ENCODE measurements at places on chromosomes 1 and 21.
A peak's percentile ranks its signal among the peaks of the same experiment; 100 is the strongest.

DNA sequence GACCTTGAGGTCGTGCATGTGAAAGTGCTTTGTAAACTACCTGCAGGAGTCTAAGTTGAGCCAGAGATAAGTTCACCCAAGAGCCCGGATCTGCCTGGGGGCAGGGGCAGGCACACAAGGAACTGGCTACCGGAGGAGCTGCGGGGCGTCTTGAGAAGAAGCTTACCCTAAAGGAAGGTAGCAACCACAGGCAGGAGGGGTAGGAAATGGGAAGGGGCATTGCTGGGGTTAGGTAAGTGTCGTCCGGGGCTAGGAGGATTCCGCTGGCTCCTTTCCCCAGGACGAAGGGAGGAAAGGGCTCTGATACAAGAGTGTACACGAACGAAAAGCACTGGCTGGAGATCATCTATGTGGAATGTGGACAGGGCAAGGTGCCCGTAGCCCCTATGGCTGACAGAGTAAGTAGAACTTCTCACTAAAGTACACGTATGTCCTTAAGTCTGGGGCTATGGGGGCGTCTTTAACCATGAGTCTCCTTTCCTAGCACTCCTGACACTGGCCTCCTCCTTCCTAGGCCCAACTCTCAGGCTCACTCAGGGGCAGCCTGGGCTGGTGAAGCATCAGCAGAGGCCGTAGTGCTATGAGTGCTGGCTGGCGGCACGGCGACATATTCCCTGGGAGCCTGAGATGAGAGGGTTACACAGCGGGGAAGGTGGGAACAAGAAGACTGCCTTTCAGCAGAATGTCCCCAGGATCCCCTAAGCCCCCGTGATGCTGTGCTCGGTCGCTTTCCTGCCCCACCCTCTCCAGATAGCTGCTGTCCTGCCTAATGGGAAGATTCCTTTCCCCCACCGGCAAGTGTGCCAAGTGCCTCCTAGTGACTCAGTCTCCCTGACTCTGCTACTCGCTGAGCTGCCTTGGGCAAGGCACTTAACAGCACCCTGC, 9.1 kb upstream of the GALNT2 start:
- DNase-seq = no peak

DNA sequence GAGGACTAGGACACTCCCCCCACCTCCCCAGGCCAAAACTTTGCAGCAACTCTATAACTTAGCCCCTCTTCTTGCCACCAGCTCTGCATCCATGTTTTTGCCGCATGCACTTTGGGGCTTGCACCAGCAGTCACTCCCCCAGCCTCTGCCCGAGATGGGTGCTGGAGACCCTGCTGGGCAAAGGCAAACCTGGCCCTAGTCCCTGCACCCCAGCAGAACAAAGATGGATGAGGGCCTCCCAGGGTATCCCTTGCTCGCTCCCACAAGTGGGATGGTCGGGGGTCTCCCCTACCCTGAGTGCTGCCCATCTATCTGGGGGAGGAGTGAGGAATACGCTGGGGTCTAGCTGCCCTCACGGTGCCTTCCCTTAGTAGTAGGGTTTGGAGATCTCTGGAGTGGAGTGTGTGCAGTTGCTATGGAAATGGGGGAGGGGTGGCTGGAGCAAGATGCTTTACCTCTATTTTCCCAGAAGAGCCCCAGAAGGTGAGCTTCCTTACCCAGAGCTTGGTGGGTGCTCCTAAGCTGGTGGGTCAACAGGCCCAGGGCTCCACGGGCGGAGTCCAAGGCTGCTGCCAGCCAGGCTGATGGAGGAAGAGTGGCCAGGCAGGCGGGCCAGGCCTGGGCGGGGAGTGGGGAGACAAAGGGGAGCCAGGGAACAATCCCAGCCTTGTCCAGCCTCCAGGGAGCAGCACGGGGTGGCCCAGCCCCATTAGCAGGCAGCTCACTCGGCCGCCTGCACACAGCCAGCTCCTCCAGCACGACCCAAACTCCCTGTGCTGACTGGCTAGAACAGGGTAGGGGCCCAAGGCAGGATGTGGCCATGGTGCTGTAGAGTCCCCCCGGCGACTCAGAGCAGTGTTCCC, at the start of gene PAQR6:
PAQR6 (minus strand) TSS at position 597 of the 863 bp plus-strand sequence. CDS start 1,325 bp downstream, outside the sequence.
- no peak for DNase-seq

GRCh38 chr1:6271554-6271953, 10.7 kb upstream of the GPR153 start:
- no peak for DNase-seq

GRCh38 chr1:117659550-117660270, 53.9 kb downstream of the TENT5C start:
- DNase-seq = no peak

DNA sequence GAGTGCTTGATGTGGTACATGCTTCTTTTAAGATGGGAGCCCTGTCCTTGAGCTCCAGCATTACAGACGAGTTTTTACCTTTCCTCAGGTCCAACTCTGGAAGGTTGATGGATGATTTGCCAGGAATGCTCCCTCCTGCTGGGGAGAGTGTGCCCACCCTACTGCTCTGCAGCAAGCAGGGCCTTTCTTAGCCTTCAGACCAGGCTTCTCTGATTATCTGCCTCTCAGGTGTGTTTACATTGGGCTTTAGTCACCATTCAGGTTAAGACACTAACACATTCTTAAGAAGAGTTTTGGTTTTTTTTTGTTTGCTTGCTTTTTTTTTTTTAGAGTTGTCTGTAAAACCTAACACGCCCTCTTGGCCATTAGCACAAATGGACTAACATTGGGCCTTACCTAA, 301.8 kb downstream of the KCNT2 start:
- no peak for DNase-seq

DNA sequence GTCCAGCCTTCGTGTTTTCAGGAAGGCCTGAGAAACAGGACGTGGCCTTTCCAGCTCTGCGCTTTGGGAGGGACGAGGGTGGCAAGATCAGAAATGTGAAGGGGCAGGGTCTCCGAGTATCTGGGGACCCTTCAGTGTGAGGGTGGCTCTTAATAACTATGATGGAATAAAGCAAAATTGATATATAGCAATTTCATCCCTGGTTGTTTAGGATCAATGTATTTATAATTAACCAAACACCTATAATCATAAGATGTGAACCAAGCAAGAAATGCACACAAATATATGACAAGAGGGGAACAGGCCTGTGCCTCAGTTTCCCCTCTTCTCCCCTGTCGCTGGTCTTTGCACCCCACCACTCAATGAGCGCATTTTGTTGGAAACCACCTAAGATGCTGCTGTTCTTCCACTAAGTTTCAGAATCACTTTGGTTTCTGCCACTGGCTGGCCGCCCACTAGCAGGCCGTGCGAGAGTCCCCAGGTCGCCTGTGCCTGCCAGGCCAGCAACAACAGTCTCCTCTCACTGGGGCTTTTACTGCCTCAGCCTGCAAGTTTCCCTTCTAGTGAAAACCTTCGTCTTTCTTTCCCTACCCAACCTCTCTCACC, 36.6 kb downstream of the UBASH3A start:
- no peak for DNase-seq

GRCh38 chr1:23224739-23225648, 7.7 kb upstream of the HTR1D start:
- no peak for DNase-seq

DNA sequence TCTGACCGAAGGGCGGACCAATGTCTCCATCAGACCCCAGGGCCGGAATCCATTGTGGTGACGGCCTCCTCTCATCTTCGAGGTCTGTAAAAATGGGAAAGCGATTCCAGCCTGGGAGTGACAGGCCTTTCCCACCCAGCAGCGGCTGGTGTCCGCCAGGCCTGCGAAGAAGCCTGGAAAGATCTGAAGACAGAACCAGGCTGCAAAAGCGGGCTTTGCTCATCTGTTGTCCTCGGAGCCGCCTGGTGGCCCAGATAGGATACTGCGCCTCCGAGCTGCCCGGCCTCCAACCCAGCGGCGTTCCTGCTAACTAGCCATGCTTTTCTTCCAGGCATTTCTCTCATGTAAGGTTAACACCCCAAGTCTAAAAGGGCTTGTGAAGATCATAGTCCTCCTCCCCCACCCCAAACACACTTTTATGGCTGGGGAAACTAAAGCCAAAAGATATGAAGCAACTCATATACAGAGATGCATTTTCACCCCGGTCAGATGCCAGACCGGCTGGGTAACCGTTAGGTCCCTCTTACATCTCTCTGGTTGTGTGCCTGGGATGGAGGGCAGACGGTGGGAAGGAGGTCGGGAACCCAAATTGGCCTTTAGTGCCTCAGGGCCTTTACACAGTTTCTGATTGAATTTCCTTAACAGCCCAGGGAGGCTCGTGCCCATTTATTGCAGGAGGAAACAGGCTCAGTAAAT, 1.9 kb upstream of the DHRS3 start:
- DNase-seq = peak; percentile 59

DNA sequence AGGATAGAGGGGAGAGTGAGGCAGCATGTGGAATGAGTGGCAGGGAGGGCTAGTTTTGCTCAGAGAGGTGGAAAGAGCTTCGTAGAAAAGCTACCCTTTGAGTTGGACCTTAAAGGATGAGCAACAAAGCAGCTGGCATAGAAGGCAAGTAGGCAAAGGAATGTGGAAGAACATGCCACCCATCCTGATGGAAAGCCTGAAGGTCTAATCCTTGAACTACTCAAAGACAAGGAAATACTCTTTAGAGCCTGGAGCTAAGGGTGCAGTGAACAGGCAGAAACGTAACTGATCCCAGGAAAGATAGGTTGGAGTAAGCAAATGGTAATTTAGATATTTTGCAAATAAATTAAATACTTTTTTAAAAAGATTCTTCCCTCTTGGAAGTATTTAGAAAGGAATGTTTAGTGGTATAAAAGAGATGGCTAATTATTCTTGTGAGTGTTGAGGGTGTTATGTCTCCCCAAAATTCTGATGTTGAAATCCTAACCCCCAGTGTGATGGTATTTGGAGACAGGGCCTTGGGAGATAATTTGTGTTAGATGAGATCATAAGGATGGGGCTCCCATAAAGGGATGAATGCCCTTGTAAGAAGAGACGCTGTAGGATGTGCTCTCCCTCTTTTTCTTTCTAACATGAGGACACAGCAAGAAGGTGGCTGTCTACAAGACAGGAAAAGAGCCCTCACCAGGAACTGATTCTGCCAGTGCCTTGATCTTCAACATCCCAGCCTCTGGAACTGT, 308.1 kb upstream of the RUNX1 start:
- DNase-seq = no peak

GRCh38 chr1:215477632-215478031, 89.5 kb upstream of the KCTD3 start:
- no peak for DNase-seq

- DNase-seq = no peak
Measured at GRCh38 chr1:229108598-229109201, 162.2 kb upstream of the RAB4A start.

DNA sequence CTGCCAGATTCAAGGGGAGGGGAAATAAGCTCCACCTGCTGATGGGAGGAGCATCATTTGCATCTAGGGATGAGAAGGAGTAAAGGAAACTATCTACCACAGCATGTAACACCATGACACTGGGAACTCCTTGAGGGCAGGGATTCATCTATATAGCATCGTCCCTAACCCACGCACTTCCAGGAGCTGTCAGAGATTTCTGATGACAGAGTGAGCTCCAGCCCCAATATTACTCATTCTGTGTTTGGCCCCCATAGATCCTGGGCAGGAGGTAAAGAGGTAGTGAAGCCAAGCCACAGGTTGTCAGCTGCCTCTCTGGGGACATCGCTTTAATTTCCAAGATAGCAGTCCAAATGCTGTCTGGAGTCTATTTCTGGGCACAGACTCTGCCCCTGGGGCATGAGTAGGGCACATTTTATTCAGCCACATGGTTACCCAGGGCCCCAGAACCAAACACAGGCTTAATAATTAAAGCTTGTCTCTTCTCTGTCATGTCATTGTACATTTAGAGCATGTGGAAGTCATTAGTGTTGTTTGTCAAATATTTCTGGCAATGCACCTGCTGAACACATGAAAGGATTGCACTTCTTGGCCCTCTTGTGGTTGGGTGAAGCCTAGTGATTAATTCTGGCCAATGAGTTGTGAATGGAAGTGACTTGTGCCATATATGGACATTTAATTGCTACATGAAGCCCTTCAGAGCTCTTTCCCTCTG, 105.9 kb upstream of the POU3F1 start:
- DNase-seq = no peak

DNA sequence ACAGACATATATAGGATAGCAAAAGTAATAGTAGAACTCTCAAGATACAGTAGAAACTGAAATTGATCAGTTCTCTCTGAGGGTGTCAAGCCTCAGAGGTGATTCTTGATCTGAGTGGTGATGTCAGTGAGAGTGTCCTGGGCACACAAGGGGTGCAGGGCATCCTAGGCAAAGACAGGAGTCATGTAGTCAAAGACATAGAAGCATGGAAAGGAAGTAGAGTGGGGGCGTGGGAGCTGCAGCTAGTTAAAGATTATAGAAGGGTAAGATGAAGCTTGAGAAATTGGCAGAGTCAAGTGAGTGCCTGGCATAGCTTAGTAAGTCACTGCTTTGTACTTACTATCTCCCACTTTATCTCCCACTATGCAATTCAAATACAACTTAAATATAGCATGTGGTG, 22.8 kb downstream of the CDC7 start:
- DNase-seq = no peak

DNA sequence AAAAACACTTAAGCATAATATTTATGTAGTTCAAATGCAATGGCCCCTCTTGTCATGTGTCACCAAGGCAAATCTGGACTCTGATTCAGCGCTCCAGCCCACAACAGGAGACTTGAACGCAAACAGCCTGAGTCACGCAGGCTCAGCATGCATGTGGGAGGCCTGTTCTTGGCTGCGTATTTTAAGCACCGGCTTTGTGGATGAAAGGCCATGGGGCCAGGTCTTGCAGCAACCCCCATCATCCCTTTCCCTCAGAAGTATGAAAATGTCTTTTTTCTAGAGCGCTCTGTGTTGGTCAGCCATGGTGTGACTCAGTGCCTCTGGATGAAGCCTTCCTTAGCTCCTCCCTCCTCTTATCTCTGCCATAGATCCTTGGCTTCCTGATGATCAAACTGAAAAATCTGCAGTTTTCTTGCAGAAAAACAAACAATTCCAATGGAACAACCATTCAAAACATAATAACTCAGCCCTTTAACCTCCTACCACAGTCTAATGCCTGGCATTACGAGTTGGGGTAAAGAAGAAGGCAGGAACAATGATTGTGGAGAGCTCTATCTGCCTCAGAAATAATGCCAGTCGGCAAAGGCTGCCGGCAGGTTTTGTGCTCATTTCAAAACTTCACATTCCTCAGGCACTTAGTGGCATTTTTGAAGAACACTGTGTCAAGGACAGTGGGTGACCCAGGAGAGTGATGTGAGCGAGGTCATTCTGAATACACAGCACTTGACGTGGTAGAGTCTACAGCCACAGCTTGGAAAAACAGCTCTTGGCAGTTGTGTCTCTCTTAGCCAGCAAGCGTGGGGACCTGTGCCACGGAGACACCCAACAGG, 167.5 kb downstream of the CLIC6 start:
- DNase-seq = peak; percentile 35

- no peak for DNase-seq
Measured at GRCh38 chr1:222373831-222374602, 173.9 kb downstream of the HHIPL2 start.

- DNase-seq = no peak
Measured at GRCh38 chr21:42040411-42041180, 30.4 kb upstream of the ZBTB21 start.
